SJCRH30 (cell line): ENCODE measurements at places on chromosomes 1 and 21.

GRCh38 chr1:87812871-87813577 lies 484.3 kb downstream of the LMO4 start:
- H3K36me3 ChIP-seq: no peaks in the 10 kb centered on the region
- H3K4me3 ChIP-seq: no peak overlapping the region
- no peak for DNase-seq

DNA sequence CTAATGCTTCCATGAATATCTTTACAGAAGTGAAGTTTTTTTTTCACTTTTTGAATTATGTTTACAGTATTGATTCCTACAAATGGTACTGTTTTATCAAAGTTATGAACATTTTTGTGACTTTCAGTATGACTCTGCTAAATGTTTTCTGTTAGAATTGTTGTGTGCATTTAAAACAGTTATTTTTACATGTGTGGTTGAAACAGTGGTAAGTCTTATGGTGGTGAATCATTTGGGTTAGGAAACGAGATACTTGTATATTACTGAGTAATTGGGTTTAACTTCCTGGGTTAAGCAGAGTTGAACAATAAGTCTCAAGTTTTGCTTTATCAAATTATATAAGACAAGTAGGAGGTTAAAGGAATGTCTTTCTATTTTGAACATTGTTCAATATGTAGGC lies 66.8 kb downstream of the VPS13D start:
- H3K27me3 ChIP-seq: no peaks in the 10 kb centered on the region
- H3K4me1 ChIP-seq: peaks cover 2% of the 10 kb centered on the region; the same call in 1 of the 2 replicates
- no peak for DNase-seq
- H3K4me3 ChIP-seq: no peak overlapping the region
- no peak overlapping the region for H3K27ac ChIP-seq

GRCh38 chr1:209427811-209428210 lies 155.7 kb upstream of the CAMK1G start:
- H3K27ac ChIP-seq: no peak overlapping the region
- H3K4me1 ChIP-seq: no peaks in the 10 kb centered on the region; the same call in 1 of the 2 replicates
- H3K27me3 ChIP-seq: no peaks in the 10 kb centered on the region
- no peaks in the 10 kb centered on the region for H3K36me3 ChIP-seq
- no peak overlapping the region for H3K4me3 ChIP-seq

GRCh38 chr1:16727190-16728111 lies 12.9 kb upstream of the RNU1-4 start:
- no peaks in the 10 kb centered on the region for H3K36me3 ChIP-seq
- H3K27me3 ChIP-seq: peaks cover 12% of the 10 kb centered on the region
- H3K27ac ChIP-seq: no peak overlapping the region
- peak; percentile 51 for DNase-seq
- no peak overlapping the region for H3K4me3 ChIP-seq
- peaks cover 2% of the 10 kb centered on the region; the same call in 1 of the 2 replicates for H3K4me1 ChIP-seq

GRCh38 chr21:44932408-44933181 lies 7.2 kb upstream of the SLX9 start:
- no peak for DNase-seq
- no peak overlapping the region for H3K27ac ChIP-seq
- H3K4me3 ChIP-seq: no peak overlapping the region
- H3K4me1 ChIP-seq: peaks cover 24% of the 10 kb centered on the region

DNA sequence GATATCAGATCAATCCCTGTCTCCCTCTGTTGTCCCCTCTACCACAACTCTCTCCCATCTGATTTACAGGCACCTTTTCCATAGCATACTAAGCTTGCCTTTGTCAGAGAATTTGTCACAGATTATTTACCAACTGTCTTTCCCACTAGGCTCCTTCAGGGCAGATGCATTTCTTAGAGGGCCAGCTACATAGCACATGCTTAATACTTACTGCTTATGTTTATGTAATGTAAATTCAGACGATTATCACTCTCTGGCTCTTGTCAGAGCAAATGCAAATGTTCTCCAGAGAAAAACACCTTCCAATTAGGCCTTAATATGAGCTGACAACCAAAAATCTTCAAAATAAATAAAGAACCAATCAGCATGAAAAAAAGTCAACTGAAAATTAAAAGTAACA lies 15.3 kb upstream of the RABGGTB start:
- no peak overlapping the region for H3K27ac ChIP-seq
- no peak for DNase-seq
- no peaks in the 10 kb centered on the region for H3K36me3 ChIP-seq
- H3K4me3 ChIP-seq: no peak overlapping the region

- no peaks in the 10 kb centered on the region for H3K4me1 ChIP-seq
- H3K27me3 ChIP-seq: no peaks in the 10 kb centered on the region
- no peaks in the 10 kb centered on the region for H3K36me3 ChIP-seq
- H3K4me3 ChIP-seq: no peak overlapping the region
- peak; percentile 40 for DNase-seq
- H3K27ac ChIP-seq: no peak overlapping the region
Measured at GRCh38 chr1:71019233-71019969, 28.2 kb downstream of the PTGER3 start.

DNA sequence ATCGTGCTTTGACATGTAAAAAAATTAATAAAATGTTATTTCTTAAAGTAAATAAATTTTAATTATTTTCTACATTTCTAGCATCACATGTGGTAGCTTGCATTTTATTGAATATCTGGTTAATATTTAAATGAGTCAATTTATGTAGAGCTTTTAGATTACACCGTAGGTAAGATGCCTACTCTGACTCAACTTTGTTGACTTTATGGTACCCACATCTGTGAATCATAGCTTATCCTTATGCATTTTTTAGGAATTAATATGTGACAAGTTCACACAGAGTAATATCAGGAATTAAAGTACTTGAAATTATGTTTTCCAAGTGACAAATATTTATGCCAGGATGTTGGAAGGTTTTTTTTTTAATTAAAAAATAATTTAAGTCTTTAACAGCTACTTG lies 120.7 kb downstream of the LEPR start:
- no peak overlapping the region for H3K27ac ChIP-seq
- no peak overlapping the region for H3K4me3 ChIP-seq
- H3K4me1 ChIP-seq: no peaks in the 10 kb centered on the region
- no peaks in the 10 kb centered on the region for H3K36me3 ChIP-seq
- DNase-seq: no peak
